Skeletal muscle tissue (tissue), 5 donors: ENCODE measurements at places on chromosomes 12 and 14. TPM values are rescaled to one million over a fixed set of nuclear protein-coding genes. Genes with fewer than 3 reads are reported as not detected.

Gene SERPINA3
- total RNA-seq: not detected

Gene OTX2
- total RNA-seq: not detected

Gene CCDC85C
- total RNA-seq: 1.6 TPM

Gene POLE2
- 15.1 TPM for total RNA-seq

Gene PRB2
- total RNA-seq: not detected

Gene POTEG
- not detected for total RNA-seq

Gene KRT3
- not detected for total RNA-seq
